Fibroblast of skin of right quadriceps (primary cell): ENCODE measurements at places on chromosomes 4 and X.
A peak's percentile ranks its signal among the peaks of the same experiment; 100 is the strongest.

GRCh38 chrX:132294192-132294591 is 74.9 kb upstream of the RAP2C start:
- DNase-seq, result no peak

GRCh38 chr4:52873191-52873590 is 11.1 kb downstream of the RASL11B start:
- no peak for DNase-seq

DNA sequence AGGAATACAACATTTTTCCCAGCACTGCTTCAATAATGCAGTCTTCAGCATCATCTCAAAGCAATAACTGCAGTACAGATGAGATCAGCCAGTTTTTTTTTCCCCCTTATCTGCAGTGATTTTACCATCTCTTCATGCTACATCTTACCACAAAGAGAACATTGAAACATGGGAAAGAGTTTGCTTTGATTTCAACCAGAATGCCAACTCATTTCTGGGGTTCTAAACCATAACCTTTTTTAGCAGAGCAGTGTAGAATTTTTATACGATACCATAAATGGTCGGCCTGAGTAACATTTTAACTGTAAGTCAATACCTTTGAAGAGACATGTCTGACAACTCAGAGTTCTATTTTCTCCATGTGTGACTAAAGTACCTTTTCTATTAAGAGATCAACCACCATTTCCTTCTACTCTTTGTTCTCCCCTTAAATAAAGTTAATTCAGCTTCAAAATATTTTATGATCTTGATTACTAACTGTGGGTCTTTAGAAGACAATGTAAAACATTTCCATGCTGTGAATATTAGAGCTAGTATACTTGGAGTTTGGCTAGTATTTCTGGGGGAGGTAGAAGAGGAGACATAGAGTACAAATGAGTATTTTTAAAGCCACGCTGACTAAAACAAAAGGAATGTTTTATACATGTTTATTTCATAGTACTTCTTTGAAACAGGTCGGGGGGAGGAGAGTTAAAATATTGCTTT is 69.1 kb downstream of the TET2 start:
- DNase-seq, result peak; percentile 58

DNA sequence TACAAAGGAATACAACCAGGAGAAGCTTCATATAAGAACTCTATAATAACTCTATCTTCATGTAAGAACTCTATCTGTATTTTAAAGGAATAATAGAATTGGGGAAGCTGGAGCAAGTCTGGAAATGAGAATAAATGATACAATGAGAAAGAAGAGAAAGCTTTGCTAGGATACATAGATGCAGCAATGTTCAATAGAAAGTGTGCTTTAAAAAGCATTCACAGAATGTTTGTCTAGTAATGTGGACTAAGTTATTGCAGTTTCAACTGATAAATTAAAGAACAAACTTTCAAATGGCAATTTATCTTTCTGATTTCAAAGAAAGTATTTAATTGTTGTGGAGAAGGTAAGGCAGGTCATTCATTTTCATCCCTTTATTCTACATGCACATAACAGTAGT is 104.9 kb downstream of the TTC29 start:
- DNase-seq, result no peak

DNA sequence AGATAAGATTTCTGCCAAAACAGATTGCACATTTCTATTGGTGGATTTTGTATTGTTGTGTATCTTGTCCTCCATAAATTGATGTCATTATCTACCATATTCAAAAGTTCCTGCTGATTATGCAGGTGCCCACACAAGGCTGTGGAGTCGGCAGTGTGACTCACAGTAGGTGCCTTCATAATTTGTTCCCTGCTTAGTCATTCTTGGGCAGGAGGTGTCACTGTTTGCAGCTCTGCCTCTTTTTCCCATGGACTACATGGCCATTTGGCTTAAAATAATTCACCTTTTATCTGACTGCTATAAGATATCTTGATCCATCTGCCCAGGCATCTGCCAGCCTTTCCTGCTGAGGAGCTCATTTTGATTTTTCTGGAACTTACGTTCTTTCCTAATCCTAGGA is 33.6 kb upstream of the ENPEP start:
- DNase-seq, result no peak

DNA sequence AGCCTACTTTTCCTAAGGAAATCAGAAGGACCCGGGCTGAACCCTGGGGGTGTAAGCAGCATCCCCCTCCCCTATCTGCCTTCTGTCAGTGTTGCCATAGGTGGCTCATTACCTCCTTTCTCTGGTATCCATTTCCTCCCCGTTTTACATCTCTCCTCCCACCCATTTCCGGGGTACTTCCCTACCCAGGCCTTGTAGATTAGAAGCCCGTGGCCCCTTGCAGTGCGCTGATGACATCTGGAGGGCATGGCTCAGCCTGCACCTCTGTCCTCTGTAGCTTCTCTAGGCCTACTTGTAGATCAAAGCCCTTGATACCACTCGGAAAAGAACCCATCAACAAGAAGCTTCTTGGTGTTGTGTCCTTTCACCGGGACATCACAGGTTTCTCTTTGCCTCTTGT is 71.8 kb downstream of the NBDY start:
- DNase-seq, result no peak

DNA sequence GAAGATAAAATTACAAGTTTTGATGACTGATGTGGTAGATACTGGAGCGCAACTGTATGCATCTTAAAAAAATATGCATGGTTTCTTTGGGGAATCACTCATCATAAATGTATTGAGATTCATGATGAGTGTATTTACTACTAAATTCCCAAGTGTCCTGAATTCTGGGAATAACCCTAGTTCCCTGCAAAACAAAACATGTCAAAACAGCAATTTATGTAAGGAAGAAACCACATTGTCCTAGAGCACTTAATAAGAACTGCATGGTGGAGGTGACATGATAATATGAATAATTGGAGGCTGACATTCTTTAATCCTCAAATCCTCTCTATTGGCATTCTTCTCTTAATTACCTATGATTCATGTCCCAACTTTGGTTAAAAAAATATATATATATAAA is 1804.7 kb downstream of the STIM2 start:
- DNase-seq, result peak; percentile 40

GRCh38 chr4:132540797-132541196 is 608.3 kb upstream of the PCDH10 start:
- no peak for DNase-seq

- DNase-seq, result peak; percentile 43
These were observed 1008.5 kb upstream of the LCORL start for GRCh38 chr4:19030048-19030447.

DNA sequence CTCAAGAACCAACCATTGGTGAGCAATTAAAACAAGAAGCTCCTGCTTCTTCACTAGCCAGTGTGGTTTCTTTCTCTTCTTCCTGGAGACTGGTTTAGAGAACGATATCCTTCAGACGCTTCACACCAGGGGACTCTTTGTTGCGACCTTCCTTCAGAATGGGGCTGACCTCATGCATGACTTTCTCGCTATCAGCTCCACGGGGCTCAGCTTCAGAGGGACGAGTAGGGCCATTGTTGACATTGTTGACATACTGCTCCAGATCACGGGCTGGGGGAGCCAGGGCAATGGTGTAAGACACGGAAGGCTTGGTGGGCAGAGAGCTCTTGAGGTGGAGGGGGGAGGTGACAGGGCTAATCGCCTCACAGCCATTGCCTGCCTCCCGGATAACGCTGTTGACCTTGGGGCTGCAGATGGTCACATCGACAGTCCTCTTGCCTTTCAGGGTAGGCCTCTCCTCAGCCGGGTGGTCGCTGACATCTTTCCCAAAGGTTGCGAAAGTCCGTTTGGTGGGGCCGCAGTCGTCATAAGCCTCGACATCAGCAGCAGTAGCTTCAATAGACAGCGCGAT is 113.8 kb downstream of the PCDH19 start:
- no peak for DNase-seq

GRCh38 chr4:106316773-106317409 is 541 bp downstream of the AIMP1 start:
- DNase-seq, result no peak

DNA sequence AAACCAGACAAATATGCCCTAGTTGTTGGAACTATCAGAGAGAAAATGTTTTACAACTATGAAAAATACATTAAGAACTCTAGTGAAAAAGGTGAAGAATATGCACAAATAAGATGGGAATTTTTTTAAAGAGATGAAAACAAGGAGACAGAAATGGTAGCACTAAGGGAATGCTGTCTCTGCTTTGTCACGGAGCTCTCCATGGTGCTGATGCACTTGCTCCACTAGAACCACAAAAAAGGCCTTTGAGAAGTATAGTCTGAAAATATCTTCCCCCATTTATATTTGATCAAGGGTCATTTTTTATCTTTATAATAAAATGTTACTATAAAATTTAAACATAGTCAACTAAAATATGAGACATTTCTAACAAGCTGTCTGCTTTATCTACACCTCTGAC is 1655.5 kb upstream of the AGA start:
- no peak for DNase-seq

GRCh38 chrX:143648705-143649104 is 12.8 kb upstream of the SLITRK4 start:
- DNase-seq, result no peak

DNA sequence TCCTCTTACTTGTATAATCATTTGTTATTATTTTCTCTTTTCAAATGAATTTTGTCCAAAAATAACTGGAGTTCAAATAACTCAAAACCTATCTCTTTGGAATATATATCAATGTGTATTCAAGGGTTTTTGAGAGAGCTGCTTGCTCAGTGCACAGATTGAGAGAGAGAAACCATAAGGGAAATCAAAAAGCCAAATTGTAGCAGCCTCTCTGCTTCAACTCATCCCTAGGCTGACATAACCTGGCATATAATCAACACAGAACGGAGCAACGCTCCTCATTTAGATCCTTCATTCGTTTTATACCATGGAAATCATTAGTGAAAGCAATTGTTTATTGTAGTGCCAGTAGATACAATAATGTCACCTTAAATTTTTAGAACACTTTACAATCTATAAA is 1.8 kb upstream of the GPM6A start:
- no peak for DNase-seq

DNA sequence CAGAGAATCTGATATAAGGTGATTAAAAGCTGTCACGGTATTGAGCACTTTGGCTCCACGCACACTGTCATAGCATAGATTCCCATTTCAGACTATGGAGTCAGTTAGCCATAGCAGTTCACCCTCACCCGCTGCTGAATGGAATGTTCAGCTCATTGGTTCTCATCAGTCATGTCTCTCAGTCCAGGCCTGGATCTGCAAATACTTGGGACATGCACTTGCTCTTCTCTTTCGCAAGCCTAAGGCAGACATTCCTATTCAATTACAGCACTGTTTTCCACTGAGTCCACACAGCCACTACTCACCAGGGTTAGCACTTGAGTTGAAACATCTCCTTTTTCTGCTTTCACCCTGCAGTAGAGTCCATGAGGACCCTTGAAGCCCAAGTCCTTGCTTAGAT is 30.6 kb upstream of the SCML1 start:
- peak; percentile 76 for DNase-seq

- peak; percentile 50 for DNase-seq
These were observed 5.4 kb upstream of the CYTL1 start for GRCh38 chr4:5024673-5025072.

DNA sequence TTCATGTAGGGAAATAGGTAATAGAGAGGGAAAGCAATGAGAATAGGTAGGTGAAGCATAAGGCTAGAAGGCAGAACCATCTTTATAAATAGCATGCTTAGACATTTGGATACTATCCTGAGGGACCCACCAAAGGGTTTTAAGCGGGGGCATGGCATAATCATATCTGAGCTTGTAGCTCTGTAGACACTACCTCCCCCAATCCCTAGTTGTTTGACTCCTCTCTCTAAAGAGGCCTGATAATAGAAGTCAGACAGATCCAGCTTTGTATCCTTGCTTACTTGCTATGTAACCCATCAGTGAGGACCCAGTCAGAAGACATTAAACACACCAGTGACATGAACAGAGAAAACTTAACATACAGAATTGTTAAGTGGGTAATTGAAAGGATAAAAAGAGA is 58.7 kb downstream of the SCFD2 start:
- peak; percentile 24 for DNase-seq

GRCh38 chrX:154774622-154775021 is 12.0 kb downstream of the DKC1 start:
- no peak for DNase-seq

DNA sequence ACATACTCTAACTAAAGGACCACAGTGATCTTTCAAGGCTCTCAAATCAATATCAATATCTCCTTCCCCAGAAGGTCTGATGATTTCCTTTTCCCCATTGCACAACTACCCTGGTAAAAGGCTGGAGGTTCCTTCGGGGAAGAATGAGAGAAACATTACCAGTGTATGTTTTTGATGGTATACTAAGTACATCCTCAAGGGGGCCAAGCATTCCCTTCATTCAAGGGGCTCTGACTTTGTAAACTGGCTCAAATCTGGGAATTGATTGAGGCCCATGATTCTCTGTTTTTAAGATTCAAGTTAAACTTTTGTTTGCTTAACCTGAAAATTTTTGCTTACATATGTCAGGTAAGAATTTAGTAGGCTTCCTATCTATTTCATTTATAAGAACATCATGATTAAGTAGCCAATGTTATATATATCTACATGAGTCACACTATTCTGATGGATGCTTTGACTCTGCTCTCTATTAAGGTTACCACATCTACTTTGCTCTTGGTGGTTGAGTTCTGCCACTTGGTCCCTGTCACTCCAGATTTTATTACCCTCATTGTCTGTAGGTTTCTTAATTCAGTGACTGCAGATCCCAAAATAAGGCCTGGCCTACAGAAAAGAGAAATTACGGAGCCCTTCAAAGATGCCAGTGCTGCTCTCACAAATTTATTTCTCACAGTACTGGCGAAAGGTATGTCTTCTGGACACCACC is 16.4 kb upstream of the GUCY1B1 start:
- DNase-seq, result no peak

- DNase-seq, result no peak
These were observed 89.3 kb upstream of the MAML3 start for GRCh38 chr4:140243278-140243753.

DNA sequence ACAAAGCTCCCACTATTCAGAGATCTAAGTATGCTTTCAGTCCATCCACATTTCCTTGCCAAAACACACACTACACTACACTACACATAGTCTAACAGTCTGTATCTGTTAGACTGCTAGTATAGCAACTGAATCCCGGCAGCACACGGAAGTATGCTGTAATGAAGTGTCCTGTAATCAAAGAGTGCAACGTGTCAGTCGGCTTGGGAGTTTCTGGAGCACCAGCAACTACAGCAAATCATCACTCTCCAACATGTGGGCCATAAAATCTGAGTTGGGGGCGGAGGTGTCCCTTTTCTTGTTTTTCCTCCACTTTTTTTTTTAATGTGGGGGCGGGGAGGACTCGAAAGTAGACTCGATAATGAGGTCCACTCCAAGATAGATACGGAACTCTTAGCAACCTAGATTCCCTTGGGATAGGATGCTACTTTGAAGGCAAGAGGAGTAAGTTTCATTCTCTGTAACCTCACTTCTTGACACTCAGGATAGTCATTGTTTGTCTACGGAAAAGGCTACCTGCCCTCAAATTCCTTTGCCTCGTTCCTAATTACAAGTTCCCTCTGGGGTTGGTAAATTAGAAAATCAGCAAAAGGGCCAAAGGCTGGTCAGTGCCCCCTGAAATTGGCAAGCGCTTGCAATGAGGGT is 722 bp downstream of the SLC10A7 start:
- DNase-seq, result peak; percentile 73
